ENCODE measurements at places on chromosomes 2 and 18. TPM values are rescaled to one million over a fixed set of nuclear protein-coding genes. Genes with fewer than 3 reads are reported as not detected.

DNA sequence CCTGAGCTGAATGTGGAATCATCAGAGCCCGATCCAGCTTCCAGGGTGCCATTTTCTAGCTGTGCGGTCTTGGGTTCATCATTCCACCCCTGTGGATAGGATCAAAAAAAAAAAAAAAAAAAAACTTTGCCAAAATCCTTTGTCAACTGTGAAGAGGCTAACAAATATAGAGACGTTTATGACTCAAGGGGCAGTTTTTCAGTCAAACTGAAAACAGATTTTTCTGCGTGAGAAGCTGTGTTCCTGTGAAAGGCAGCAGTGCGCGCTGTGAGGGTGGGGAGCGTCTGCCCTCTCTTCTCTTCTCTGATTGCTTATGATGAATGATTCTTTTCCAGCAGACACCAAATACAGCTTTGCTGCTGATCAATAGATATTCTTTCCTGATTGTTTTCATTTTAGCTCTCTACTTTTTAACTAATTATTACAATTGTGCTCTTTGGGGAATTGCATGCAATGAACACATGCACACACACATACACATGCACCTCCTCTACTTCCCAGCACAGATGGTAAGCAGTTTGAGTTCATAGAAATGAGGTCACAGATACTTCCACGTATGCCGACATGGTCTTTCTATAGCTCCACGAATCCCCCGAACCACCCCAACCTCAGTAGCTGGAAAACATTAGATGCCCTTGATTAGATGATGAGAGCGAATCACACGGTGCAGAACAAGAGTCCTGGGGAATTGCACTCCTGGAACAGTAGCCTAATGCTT is 175.4 kb downstream of the NRP2 start:
- no peak for DNase-seq

GRCh38 chr2:218859988-218860831 is 605 bp downstream of the WNT6 start:
- no peak for DNase-seq

- no peak for DNase-seq
Measured at GRCh38 chr2:136055929-136056688, 61.8 kb downstream of the CXCR4 start.

GRCh38 chr2:156672556-156673332 is 236.6 kb downstream of the GPD2 start:
- DNase-seq: no peak

GRCh38 chr18:32891797-32892196 is 119.0 kb upstream of the KLHL14 start:
- DNase-seq: no peak

GRCh38 chr18:74418023-74418422 is 39.1 kb downstream of the DIPK1C start:
- DNase-seq: no peak

- no peak for DNase-seq
Measured at GRCh38 chr2:100228967-100229366, 86.6 kb upstream of the AFF3 start.

DNA sequence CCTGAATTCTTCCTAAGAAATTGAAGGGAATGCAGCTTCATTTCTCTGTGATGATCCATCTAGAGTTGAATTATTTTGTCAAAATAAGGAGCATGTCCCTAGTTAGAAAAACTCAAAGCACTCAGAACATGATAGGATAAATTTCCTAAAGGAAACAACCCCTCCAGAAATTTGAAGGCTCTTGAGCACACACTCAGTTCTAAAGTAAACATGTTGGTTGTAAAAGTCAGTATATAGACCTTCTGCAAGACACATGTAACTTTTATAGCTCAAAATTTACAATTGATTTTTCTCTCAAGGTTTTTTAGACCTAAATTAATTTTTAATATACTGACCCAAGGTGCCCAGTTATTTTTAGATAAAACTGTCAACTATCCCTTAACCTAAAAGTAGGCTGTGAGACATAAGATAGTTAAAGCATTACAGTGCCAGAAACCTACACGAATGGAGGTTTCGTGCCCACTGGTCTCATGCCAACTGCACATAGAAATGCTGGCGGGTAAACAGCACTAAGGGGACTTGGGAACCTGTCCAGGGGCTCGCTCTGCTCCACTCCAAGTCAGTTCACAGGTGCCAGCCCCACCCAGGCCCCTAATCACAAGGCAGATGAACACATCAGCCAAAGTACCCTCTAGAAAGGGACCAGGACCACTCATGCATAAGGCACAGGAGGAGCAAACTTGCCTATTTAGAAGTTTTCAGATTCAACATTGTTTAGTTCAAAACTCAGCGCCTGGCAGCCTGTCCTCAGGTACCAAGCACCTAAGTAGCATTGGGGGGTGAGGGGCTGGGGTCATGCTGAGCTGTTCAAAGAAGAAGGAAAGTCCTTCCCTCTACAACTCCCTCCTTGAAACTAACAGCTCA is 106.5 kb downstream of the SMC6 start:
- DNase-seq: no peak

DNA sequence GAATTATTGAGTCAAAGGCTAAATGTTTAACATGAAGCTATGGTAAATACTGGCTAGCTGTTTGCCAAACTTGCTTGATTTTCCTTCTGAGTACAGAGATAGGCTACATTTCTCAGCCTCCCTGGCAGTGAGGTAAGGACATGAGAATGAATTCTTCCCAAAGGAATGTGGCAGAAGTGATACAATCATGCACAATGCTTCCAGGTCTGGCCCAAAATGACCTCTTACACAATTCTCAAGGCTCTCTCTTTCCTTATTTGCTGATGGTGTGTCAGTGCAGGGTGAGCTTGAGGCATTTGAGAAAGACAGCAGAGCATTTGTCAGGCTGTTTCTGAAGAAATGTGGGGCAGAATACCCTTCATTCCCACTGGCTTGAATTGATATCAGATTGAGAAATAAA is 95.6 kb upstream of the NABP1 start:
- peak; percentile 79 for DNase-seq

DNA sequence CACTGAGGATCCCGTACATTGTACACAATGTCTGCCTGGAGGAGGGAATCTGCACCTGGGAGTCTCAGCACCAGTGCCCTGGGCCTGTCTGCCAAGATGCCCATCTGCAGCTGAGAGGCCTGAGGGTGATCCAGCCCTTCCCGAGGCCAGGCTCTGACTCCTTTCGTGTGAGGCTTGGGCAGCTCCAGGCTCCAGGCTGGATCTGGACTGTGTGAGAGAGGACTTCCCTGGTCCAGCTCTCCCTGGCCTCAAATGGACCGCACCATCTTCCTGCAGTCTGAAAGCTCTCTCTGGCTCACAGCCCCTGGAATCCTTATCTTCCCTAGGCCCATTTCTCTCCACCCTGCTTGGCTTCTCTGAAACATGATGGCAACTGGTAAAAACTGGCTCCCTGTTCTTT is 324.6 kb downstream of the DYSF start:
- DNase-seq: no peak

DNA sequence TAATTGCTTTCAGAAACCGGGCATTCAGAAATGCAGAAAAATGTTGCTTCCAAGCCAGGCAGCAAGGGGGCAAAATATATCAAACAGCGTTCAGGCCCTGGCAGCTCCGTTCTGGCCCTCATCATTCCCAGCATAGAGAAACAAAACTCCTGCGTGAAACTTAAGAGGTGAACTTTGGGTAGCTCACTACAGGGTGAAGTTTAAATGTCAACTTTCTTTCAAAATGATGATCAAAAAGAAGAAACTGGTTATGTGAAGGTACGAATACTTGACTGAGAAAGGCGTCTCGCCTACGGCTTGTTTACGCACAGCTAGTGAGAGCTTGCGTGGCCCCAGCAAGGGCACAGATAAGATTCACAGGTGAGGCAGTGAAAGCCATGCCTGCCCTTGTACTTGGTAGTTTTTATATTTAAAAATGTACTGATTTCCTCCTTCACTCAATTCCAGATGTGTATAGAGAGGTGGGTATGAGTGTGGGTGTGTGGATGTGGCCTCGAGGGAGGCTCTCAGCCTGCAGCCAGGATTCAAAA is 127.5 kb downstream of the NFATC1 start:
- no peak for DNase-seq

DNA sequence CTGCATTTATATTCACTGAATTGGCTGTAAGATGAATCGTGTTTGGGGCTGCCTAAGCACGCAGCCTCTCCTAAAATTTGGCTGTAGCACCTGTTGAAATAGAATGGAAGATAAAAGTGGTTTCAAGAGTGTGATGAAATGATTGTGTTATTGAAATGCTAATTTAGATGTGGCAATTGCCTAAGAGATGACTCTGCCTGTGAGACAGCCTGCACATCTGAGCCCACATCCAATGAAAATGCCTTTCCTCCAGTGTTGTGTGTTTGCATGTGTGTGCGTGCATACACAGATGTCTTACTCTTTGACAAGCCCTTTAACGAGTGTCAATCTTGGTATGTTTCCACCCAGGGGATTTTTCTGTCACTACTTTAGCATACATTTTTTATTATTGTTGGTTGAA is 346.9 kb downstream of the MEIS1 start:
- DNase-seq: no peak

GRCh38 chr18:77065221-77065981 is 67.2 kb downstream of the MBP start:
- no peak for DNase-seq

DNA sequence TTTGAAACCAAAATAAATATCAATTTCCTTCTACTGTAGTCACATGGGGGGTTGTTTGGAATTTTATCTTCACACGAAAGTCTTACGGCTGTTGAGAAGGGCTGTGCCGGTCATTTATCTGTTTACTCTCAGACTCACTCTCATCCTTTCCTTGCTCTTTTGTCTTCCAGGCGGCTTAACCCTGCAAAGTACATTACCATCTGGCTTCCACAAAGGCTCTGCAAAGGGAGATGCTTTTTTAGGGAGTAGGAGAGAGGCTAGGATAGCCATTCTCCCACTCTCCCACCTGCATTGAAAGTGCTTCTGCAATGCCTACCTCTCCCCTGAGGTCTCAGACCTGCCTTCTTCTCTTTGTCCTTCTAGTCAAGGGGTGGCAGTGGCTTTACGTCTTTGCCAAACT is 247.6 kb downstream of the MEIS1 start:
- DNase-seq: no peak

The CROCC2 gene
- total RNA-seq: not detected

The CSRNP3 gene
- total RNA-seq: 1.2 TPM

The GLI2 gene
- total RNA-seq: 0.70 TPM

The SLC40A1 gene
- total RNA-seq: 109 TPM
